ENCODE measurements at places on chromosomes 16 and 17. TPM values are rescaled to one million over a fixed set of nuclear protein-coding genes. Genes with fewer than 3 reads are reported as not detected.

P2RX1 gene
- total RNA-seq = 7.3 TPM

DNA sequence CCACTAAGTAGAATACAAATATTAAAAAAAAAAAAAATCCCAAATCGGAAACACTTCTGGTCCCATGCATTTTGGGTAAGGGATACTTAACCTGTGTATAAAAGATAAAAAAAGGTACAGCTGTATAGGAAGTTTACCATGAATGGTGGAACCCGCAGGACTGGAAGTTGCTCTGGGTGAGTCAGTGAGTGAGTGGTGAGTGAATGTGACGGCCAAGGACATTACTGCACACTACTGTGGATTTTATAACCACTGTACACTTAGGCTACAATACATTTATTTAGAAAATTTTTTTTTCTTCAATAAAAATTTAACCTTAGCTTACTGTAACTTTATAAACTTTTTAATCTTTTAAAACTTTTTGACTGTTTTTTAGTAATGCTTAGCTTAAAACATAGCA, 71.3 kb upstream of the BCAR1 start:
- H3K27me3 ChIP-seq = no peaks in the 10 kb centered on the region
- H3K36me3 ChIP-seq = no peaks in the 10 kb centered on the region
- H3K4me1 ChIP-seq = peaks cover 17% of the 10 kb centered on the region
- no peak overlapping the region for H3K4me3 ChIP-seq

- no peak for DNase-seq
- no peaks in the 10 kb centered on the region for H3K27me3 ChIP-seq
- no peaks in the 10 kb centered on the region for H3K36me3 ChIP-seq
- H3K4me1 ChIP-seq = no peaks in the 10 kb centered on the region
- H3K4me3 ChIP-seq = no peak overlapping the region
- no peak overlapping the region for H3K27ac ChIP-seq
These were observed 9.6 kb upstream of the RBFOX3 start for GRCh38 chr17:79620207-79621038.

DNA sequence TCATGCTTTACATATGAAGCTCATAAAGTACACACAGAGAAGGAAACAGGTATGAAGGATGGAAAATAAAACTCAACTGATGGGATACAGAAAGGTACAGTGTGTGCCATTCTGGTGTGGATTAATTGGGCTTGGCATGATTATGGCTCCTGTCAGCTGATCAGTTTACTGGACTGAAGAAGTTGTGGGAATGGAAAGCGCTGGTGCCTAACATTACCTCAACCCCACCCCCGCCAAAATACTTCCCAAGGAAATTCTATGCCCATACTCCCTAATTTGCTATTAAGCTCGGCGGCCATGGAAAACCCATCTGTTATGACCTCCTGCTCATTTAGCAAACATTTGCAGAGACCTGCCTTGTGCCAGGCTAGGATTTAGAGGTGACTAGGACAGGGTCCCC, 16.6 kb upstream of the PMFBP1 start:
- no peaks in the 10 kb centered on the region for H3K36me3 ChIP-seq
- peaks cover 11% of the 10 kb centered on the region for H3K4me1 ChIP-seq
- no peak overlapping the region for H3K27ac ChIP-seq
- no peak overlapping the region for H3K4me3 ChIP-seq
- H3K27me3 ChIP-seq = no peaks in the 10 kb centered on the region

GRCh38 chr17:81333616-81334368, 38.7 kb upstream of the SLC38A10 start:
- no peaks in the 10 kb centered on the region for H3K36me3 ChIP-seq
- H3K27me3 ChIP-seq = no peaks in the 10 kb centered on the region
- DNase-seq = no peak
- H3K4me3 ChIP-seq = no peak overlapping the region
- H3K4me1 ChIP-seq = peaks cover 12% of the 10 kb centered on the region
